ENCODE measurements at places on chromosomes 13 and 19.
A peak's percentile ranks its signal among the peaks of the same experiment; 100 is the strongest.

DNA sequence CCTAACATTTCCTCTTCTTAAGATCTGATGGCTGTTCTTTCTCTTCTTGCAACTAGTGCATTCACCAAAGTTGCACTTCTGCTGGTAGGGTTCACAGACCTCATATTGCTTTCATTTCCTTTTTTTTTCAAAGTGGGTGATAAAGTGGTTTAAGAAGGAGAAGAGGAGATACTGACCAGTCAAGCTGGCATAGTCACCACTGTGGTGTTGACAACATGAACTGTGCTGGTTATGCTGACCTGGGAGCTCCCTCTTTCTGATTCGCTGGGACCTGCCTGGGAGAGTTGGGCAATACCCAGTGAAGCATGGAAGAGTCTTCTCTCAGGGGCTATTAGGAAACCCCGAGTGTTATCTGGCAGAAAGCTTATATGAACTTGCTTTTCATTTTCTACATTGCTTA lies 222.9 kb downstream of the SLITRK5 start:
- no peak for DNase-seq

DNA sequence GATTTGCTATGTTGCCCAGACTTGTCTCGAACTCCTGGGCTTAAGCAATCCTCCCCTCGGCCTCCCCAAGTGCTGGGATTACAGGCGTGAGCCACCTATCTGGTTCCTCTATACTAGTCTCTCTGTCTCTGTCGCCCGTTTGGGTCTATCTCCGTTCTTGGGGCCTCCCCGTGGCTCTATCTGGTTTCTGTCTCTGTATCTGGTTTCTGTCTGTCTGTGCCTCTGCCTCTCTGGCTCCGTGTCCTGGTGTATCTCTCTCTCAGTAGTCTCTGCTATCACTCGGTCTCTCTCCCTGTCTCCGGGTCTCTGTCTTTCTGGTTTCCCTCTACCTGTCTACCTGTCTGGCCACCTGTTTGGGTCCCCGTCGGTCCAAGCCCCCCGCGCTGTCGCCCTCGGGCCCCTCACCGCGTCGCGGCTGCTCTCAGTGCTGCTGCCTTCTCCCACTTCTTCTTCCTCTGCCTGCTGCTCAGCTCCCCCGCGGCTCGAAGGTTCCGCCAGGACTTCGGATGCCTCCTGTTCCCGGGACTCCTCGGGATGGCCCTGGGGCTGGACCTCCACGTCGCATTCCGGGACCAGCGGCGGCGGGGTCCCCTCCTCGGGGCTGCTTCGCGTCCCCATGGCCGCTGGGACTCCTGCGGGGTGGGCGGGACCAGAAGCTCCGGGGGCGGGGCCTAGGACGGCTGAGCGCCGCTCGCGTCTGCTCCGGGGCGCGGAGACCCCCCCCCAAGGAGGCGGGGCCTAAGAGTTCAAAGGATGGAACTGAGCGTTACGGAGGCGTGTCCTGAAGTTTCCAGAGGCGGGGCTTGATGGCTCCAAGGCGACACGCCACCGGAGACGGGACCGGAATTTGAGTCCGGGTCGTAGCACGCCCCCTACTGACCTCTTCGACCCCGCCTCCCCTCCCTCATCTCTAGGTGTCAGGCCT lies 783 bp downstream of the PHLDB3 start:
- peak; percentile 90 for DNase-seq

DNA sequence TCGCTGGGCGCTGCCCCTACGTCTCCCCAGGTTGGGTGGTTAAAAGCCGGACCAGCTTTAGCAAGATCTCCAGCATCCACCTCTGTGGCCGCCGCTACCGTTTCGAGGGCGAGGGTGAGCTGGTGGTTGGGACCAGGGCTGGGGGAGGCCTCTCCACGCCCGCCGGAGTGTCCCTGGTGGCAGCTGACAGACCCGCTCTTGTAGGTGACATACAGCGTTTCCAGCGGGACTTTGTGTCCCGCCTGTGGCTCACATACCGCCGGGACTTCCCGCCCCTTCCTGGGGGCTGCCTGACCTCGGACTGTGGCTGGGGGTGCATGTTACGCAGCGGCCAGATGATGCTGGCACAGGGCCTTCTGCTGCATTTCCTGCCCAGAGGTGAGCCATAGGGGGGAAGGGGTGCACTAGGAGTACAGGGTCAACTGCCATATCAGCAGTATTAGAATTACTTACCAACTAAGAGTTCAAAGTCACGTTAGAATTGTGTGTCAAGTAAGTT lies 1.1 kb downstream of the ATG4D start:
- no peak for DNase-seq

- DNase-seq: peak; percentile 48
These were observed 733.9 kb upstream of the ARGLU1 start for GRCh38 chr13:107301724-107302374.

- no peak for DNase-seq
These were observed 292.1 kb downstream of the TDRD3 start for GRCh38 chr13:60689076-60689475.

- DNase-seq: peak; percentile 85
These were observed 1.1 kb upstream of the KCTD15 start for GRCh38 chr19:33795370-33796163.

Measured in iris pigment epithelial cell (primary cell).